ENCODE measurements at places on chromosomes 1 and 21. TPM values are rescaled to one million over a fixed set of nuclear protein-coding genes. Genes with fewer than 3 reads are reported as not detected.

PLPP3 gene
- 13.7 TPM for total RNA-seq

RPTN gene
- not detected for total RNA-seq

F5 gene
- not detected for total RNA-seq

SPATA45 gene
- total RNA-seq, result not detected

SYT11 gene
- total RNA-seq, result 29.3 TPM

CRYAA gene
- total RNA-seq, result not detected

CFHR2 gene
- total RNA-seq, result not detected

KPRP gene
- not detected for total RNA-seq

MPC2 gene
- total RNA-seq, result 29.9 TPM

NPPA gene
- not detected for total RNA-seq

PLA2G2F gene
- not detected for total RNA-seq

EFCAB7 gene
- total RNA-seq, result 2.8 TPM

C1orf94 gene
- total RNA-seq, result not detected

SH3BGR gene
- 1.1 TPM for total RNA-seq

DNM3 gene
- total RNA-seq, result 1.4 TPM

TDRD10 gene
- total RNA-seq, result not detected

GPA33 gene
- not detected for total RNA-seq
